ENCODE measurements at places on chromosomes 6 and 20.

- DNase-seq, result no peak
These were observed 104.3 kb downstream of the MAP3K4 start for GRCh38 chr6:161095916-161096315.

DNA sequence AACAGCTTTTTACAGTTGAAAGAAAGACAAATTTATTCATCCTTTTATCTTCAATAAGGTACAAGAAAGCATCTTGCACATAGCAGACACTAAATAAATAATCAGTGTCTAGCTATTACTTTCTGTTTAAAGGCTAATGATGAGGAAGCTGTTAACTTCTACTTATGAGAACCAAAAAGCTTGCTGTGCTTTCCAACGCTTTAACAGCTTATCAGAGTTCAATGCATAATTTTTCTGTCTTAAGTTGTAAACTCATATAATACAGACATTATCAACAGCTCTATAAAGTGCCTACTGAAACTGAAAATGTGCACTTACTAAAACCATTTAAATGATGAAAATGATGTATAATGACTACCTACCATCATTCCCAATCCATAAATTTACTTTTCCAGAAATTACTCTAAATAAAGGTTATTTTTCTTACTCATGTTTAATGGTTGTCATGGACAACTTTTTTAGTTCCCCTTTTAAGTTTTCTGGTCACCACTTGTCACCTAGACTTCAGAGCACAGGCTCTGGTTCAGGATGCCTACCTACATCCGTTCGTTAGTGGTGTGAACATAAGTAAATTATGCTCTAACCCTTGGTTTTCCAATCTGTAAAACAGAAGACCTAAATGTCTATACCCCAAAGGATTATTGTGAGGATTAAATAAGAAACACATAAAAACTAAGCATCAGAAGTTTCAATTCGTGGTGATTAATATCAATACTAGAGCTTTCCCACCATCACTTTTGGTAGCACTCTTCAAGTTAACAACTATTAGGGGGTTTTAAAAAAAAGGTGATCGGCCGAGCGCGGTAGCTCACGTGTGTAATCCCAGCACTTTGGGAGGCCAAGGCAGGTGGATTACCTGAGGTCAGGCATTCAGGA lies 8.0 kb downstream of the PNISR start:
- DNase-seq, result no peak

GRCh38 chr20:46619445-46619844 lies 31.8 kb downstream of the SLC13A3 start:
- DNase-seq, result no peak

- no peak for DNase-seq
These were observed 26.2 kb downstream of the CTCFL start for GRCh38 chr20:57498425-57499400.

DNA sequence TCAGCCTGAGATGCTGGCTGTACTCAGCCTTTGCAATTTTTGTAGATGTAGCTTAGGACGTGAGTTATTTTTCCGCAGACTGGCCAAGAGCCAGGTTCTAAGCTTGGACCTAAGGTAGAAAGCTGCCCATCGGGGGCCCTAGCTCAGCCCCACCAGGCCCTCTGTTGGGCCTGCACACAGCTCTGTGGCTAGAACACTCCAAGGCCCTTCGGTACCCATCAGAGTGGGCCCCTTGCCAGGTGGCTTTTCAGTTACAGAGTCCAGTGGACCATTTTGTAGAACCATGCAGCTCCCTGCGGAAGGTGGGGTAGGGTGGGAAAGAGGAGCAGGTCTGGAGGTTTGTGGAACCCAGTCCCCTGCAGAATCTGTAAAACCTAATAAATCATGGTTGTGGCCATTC lies 22.6 kb downstream of the UCKL1 start:
- no peak for DNase-seq

DNA sequence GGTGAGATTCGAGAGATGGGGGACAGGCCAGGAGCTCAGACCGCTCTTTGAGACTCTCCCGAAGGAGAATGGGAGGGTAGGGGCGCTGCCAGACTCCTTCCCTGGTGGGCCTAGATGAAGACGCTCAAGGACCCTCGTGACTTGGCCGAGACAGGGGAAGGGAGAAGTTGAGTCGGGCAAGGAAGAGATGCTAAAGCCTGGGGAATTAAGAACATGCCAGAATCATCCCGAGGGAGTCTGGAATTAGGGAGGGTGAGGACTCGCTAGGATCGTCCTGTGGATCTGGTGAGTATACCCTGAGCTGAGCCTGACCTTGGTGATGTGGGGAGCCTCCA lies 529 bp downstream of the UBE2C start:
- DNase-seq, result no peak

GRCh38 chr20:41174373-41174772 lies 37.0 kb downstream of the PLCG1 start:
- DNase-seq, result no peak

GRCh38 chr20:12372557-12372956 lies 454.9 kb downstream of the BTBD3 start:
- no peak for DNase-seq

DNA sequence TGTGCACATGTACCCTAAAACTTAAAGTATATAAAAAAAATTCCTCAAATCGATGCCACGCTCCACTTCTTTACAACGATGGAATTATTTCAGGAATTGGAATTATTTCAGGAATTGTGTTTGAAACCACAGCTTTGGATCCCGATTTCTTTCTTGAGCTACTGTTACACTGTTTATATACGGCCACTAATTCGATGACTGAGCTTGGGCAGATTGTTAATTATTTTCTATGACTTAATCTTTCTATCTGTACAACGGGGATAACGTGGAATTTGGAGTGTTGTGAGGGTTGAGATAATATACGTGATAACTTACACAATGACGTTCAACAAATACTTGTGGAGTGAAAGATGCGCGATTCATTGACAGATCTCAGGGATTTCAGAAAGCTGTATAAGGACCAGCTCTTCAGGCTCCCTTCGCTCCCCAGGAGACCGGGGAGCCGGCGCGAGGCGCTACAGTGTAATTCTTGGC lies 171.3 kb downstream of the SLC16A10 start:
- no peak for DNase-seq

DNA sequence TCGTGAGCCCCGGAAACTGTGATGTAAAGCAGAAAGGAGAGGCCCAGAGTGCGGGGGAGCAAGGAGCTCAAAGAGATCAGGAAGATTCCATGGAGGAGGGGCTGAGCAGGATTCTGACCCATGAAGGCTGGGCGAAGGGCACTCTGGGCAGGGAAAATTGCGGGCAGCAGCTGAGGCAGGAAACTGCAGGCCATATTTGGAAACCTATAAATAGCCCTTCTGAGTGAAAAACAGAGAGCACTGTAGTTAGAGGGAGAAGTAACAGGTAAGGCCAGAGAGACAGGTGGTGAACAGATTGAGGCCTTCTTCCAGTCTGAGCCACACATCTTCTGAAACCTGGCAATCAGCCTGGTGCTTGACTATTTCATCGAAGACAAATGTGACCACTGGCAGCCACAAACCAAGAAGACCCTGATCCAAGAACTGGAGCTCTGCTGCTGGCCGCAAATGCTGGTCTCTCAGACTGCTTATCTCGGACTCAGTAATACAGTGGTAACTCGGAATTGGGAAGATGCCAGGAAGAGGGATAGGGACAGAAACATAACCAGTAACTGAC lies 14.1 kb upstream of the BEND3 start:
- no peak for DNase-seq

DNA sequence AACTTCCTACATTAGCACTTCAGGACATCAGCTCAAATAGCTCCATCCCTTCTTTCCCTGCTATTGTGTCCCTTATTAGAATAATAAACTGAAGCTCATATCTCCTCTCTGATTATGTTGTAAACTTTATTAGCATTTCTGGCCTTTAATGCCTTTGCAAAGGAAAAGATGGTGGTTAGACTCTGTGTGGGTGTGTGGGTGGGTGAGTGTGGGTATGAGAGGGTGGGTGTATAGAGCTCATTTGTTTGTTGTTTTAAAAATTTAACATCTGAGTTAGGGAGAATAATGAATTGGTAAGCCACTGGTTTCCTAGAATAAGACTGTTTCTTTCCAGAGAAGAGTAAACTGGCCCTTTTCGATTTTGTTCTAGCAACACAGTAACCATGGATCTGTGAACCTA lies 70.6 kb upstream of the L3MBTL3 start:
- DNase-seq, result no peak

DNA sequence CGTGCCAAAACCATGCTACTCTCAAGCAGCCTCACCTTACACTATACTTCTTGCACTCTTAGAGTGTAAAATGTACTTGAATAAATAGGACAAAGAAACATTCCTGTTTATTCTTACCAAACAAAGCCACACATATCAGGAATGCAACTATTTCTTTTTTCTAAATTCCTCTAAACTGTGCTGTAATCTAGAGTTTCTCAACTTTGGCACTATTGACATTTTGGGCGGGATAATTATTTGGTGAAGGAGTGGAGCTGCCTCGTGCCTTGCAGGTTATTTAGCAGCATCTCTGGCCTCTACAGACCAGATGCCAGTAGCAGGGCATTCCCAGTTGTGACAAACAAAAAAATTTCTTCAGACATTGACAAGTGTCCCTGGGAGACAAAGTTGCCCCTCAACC lies 86.9 kb downstream of the PHACTR1 start:
- DNase-seq, result no peak

GRCh38 chr20:10634211-10634610 lies 39.6 kb downstream of the JAG1 start:
- DNase-seq, result no peak

GRCh38 chr6:170125456-170126300 lies 165.2 kb downstream of the DLL1 start:
- no peak for DNase-seq

- no peak for DNase-seq
These were observed 43.7 kb downstream of the FRK start for GRCh38 chr6:116016846-116017545.

- DNase-seq, result no peak
These were observed 48.0 kb downstream of the VAPB start for GRCh38 chr20:58436868-58437645.

DNA sequence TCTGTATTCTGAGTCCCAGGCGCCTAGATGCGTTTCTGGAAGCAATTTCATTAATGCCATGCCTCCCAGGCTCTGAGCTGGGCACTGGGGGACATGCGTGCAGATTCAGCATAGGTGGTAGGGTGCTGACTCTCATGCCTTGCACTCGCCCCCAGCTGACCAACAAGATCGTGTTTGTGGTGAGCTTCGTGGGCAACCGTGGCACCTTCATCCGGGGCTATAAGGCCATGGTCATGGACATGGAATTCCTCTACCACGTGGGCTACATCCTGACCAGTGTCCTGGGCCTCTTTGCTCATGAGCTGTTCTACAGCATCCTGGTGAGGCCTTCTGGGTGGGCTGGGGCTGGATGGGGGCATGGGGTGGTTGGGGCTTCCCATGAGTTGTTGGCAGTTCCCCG lies 21.6 kb downstream of the UQCC2 start:
- DNase-seq, result no peak

DNA sequence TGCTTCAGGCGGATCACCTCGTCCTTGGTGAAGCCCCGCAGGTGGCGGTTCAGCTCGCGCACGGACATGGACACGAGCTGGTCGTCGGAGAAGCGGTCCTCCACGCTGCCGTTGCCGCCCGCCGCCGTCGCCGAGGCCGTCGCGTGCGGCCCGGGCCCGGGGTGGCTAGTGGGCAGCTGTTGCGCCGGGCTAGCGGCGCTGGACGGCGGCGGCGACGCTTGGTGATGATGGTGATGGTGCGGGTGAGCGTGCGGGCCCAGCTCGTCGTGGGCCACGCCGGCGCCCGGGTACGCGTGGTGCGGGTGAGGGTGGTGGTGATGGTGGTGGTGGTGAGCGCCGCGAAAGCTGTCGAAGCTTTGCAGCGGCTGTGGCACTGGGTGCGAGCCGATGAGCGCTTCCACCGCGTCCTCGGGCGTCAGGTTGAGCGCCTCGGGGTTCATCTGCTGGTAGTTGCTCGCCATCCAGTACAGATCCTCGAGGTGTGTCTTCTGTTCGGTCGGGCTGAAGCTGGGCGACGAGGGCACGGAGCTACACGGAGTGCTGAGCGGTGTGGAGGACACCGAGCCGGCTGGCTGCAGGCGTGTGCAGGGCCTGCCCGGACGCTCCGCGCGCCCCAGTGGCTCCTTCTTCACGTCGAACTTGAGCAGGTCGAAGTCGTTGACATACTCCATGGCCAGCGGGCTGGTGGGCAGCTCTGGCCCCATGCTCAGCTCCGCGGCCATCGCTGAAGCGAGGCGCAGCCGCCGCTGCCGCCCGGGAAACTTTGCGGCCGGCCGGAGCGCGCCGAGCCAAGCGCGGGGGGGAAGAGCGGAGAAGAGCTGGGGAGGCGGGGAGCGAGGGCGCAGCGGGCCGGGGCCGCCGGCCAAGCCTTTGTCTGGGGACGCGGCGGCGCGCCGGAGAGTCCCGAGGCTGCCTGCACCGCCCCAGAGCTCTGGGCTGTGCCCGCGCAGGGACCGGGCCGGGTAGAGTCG lies 622 bp downstream of the MAFB start:
- no peak for DNase-seq

GRCh38 chr6:12298995-12299394 lies 8.8 kb downstream of the EDN1 start:
- no peak for DNase-seq

DNA sequence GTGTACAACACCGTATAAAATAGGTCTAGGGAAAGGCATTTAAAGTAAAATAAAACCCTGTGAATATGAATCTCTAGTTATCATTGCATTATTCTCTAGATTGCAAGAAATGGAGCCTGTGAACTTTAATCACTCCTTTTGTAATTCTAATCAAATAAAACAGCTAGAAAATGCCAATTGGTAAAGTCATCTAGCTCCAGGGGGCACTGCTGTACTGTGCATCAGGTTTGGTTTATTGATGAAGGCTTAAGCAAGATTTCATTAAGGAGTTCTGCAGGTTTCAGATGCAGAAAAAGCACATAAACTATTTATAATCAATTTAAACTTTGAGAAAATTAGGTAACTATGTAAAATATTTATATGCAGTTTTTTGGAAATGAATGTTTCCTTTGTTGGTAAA lies 645.0 kb downstream of the PHF3 start:
- no peak for DNase-seq

- DNase-seq, result no peak
These were observed 74.8 kb upstream of the MLN start for GRCh38 chr6:33878562-33878961.

DNA sequence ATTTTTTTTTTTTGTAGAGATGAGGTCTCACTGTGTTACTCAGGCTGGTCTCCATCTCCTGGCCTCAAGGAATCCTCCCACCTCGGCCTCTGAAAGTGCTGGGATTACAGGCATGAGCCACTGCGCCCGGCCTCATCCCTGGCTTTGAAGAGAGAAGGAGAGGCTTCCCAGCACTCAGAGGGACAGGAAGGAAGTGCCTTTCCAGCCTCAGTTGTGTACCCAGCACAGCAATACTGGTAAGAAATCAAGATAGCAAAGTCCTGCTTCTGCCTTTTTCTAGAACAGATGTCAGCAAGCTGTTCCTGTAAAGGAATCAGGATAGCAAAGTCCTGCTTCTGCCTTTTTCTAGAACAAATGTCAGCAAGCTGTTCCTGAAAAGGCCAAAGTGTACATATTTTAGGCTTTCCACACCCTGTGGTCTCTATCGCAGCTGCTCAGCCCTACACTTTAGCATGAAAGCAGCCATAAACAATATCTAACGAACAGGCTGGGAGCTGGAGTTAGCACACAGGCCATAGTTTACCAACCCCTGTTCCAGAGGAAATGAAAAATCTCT lies 6.3 kb upstream of the PLTP start:
- DNase-seq, result no peak

GRCh38 chr6:152636609-152637295 lies 410 bp downstream of the SYNE1 start:
- no peak for DNase-seq

- DNase-seq, result no peak
These were observed 27.0 kb downstream of the ELOVL2 start for GRCh38 chr6:11017090-11017489.
